ENCODE measurements at places on chromosomes 1 and 21. TPM values are rescaled to one million over a fixed set of nuclear protein-coding genes. Genes with fewer than 3 reads are reported as not detected.

- peak; percentile 52 for DNase-seq
These were observed 22.3 kb upstream of the NR5A2 start for GRCh38 chr1:200005165-200005564.

DNA sequence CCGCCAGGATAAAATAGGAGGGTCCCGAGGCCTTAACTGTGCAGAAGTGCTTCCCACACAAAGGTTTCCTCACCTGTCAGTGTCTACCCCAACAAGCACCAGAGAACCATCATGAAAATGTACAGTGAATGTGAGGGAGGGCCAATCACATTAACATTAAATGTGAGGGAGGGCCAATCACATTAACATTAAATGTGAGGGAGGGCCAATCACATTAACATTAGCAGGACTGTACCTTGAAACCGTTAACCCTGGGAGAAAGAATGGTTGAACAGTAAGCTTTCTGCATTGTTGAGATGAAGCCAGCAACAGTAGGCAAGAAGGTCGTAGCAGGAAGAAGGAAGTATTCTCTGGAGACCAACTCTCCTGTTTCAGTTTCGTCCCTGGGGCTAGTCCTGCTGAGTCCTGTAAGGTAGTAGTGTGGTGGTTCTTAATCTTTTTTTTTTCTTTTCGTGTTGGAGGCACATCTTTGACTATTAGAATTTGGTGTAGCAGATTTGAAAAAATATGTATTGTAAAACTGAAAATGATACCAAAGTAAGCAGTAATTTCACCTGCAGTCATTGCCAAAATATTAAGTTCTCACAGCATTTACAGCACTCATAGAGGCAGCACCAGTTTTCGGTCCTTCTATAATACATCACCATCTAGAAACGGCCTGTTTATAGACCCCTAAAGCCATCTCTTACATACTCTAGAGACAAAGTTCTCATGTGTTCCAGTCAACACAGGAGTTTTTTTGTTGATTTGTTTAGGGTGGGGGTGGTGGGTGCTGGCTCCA lies 98.6 kb upstream of the PPP2R5A start:
- DNase-seq: no peak

GRCh38 chr1:100452641-100453040 lies 85.3 kb upstream of the GPR88 start:
- peak; percentile 33 for DNase-seq

DNA sequence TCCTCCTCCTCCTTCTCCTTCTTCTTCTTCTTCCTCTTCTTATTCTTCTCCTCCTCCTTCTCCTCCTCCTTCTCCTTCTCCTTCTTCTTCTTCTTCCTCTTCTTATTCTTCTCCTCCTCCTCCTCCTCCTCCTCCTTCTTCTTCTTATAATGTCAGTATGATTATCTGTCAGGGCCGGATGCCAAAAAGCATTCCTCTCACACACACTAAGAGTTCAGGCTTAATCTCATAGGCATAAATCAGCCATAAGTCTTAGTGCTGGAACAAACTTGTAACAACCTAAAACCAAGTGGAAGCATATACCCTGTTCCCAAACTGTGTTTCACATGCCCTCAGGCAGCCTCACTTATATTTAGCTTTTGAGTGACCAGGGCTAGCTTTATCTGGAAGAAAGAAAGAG lies 240.3 kb downstream of the LMX1A start:
- peak; percentile 9 for DNase-seq

DNA sequence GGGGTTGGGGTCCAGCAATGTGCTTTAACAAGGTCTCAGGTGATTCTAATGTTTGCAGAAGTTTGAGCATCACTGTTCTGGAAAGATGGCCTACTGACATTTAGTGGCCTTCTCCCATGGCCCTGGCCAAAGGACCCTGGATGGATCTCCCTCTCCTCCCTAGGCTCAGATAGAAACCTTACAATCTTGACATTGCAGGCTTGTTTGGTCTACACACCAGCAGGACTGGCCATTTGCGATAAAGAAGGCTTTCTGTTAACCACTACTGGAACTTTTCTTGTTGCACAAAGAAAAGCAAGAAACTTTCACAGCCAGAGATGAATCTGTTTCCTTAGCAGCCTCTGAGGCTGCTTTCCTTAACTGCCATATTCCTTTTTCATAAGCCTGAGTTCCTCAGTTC lies 6.2 kb downstream of the DNALI1 start:
- no peak for DNase-seq

DNA sequence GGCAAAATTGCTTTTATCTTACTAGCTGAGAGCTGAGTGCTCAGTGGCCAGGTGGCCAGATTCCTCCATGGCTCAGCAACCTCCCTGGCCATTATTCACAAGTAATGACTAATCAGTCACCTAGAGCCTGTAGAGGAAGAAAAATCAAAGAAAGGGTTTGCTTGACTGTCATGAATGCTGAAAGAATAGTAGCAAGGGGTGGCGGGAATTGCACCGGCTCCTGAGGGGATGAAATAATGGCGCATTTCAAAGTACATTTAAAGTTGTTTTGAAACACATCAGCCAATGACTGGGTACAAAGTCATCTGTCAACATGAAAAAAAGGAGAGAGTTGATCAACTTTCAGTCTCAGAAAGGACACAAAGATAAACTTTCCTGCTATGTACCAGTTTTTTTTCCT lies 99.5 kb downstream of the OMA1 start:
- DNase-seq: no peak

GRCh38 chr1:198040880-198041279 lies 115.9 kb upstream of the NEK7 start:
- DNase-seq: no peak

DNA sequence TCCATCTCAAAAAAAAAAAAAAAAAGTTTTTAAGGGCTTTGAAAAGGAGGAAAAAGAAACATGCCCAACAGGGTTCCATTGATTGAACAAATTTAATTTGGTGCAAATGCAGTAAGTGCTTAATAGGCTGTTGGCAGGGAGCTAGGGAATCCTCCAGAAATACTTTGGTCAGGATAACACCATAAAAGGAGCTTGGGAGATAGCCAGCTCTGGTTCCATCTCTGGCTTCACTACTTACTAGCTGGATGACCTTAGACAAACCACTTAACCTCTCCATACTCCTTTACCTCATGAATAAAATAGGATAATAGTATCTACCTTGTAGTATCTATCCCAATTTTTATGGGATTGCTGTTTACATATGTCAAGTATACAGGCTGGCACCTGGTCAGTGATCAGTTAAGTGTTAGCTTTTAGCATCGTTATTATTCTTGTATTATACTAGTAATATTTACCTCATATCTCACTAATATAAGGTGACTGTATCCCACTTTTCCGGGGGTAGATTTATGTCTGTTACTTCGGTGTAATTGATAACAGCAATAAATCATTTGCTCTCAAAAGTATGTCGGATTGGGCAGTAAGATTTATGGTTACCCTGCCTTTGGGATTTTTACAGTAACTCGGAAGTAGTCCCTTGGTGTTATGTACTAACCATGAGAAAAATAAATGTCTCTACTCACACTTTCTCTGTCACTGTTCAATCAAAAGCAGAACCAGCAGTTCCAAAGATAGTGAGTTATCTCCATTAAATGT lies 36.4 kb downstream of the BTG3 start:
- DNase-seq: no peak

DNA sequence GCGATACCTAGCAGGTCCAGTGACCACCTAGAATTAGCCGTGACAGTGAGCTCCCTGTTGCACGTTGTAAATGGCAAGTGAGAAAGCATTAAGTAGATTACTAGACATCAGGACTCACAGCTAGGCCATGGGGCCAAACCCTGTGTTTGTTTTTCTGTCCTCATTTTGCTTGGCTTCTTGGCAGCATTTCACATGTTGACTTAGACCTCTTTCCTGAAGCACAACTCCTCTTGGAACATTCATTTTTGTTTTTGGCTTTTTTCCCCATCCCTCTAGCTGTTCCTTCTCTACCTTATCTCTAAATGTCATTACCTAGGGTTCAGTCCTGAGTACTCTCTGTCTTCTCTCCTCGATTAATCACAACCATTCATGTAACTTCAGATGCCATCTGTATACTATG lies 16.9 kb upstream of the PTPN14 start:
- peak; percentile 85 for DNase-seq

GRCh38 chr1:30008998-30009657 lies 714.3 kb downstream of the MATN1 start:
- peak; percentile 32 for DNase-seq

DNA sequence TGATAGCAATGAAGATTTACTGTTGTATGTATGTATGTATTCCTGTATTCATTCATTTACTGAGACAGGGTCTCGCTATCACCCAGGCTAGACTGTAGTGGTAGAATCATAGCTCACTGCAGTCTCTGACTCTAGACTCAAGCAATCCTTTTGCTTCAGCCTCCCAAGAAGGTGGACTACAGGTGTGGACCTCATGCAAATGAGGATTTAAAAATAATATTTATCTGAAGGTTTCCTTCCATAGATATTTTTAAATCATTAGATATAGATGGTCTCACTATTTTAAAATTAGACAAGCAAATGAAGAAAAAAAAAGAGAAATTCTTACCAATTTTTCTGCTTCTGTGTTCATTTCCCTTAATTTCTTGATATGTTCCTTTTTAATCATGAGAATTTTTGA lies 27.0 kb downstream of the MIXL1 start:
- no peak for DNase-seq

- DNase-seq: peak; percentile 55
These were observed 221.1 kb upstream of the GREM2 start for GRCh38 chr1:240833075-240833474.

GRCh38 chr1:147722124-147722523 lies 38.3 kb downstream of the GJA5 start:
- no peak for DNase-seq

DNA sequence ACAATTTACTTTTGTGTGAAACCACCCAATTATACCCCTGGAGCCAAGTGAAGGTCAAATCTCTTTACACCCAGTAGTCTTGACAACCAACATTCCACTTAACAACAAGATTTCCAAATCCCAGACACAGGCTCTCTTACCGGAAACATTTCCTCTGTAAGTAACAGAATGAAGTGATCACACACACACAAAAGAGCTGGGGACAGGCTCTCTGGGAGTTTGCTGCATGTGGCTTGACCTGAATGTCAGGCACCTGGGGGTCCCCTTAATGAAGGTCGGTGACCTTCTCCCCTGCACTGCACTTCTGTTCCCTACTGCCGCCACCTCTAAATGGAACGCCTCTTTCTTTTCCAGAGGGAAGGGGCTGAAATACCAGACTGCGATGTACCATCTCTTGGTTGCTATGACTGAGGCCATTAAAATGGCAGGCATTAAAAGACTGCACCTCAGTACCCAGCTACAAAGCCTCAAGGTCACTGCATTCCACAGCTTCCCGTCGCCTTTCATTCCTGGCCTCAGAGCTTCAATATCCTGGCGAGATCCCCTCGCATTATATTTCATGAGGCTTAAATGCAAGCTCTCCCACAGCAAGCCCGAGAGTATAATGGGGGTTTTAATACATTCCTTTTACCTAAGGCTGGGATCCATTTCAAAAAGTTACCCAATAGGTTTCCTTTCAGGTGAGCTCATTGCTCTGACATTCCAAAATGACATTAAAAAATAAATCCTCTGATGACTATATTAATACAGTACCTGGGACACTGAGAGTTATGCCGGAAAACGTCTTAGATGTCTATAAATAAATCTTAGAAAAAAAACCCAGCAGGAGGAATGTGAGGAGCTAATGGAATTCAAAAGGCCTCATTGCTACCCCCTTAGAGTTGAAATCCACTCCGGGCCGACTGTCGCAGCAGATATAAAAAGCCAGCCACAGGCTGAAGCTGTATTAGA lies 90.9 kb upstream of the DIRAS3 start:
- DNase-seq: no peak

Gene PPM1J
- total RNA-seq: 1.4 TPM

Gene HORMAD1
- not detected for total RNA-seq

Gene FMO4
- 0.98 TPM for total RNA-seq

Gene RPTN
- not detected for total RNA-seq

Gene DDR2
- total RNA-seq: 1.4 TPM

Gene PPIAL4G
- not detected for total RNA-seq

Data from PC-3 (cell line).